NCI-H526 (cell line): ENCODE measurements at places on chromosomes 1 and 21.

GRCh38 chr1:41152622-41153044 is 89.5 kb downstream of the SCMH1 start:
- no peak for DNase-seq

- DNase-seq: no peak
Measured at GRCh38 chr1:43293176-43293575, 7.6 kb upstream of the TIE1 start.

GRCh38 chr1:96211202-96211601 is 510.4 kb upstream of the PTBP2 start:
- no peak for DNase-seq

DNA sequence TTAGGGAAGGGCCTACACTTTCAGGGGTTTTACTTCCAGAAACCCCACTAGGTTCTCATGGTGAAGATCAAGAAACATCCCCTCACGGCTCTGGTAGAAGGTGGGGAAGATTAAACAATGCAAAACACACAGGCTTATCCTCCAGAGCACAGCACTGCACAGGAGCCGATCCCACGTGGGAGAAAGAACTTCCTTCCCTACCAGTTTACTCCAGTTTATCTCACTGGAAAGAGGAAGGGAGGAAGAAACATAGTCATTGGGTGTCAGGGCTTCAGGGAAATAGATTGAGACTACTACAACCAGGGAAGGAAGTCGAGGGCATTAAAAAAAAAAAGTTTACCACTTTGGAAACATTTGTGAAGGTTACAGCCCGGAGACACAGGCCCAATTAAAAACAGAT is 164.4 kb downstream of the NTPCR start:
- DNase-seq: no peak
